ENCODE measurements at places on chromosomes 3 and 15.
A peak's percentile ranks its signal among the peaks of the same experiment; 100 is the strongest.

- DNase-seq, result no peak
These were observed 685.8 kb upstream of the CCDC54 start for GRCh38 chr3:106691476-106691875.

DNA sequence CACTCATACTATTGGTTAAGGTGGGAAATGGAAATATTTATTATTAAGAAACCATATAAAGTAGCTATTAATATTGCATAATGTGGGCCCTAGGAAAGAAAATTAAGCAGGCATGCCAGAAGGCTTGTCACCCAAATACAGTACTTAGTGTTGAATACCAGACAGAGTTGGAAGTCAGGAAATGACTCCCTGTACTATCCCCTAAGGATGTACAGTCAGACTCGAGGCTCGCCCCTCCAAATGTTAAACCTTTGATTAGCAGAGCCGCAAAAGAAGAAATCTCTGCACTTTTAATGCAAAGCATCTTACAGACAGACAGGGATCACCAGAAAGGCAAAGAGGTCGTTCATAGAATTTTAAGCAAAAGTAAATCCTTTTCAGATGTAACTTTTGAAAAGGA is 11.3 kb upstream of the RBSN start:
- no peak for DNase-seq

GRCh38 chr3:171165499-171165921 is 139.0 kb upstream of the SLC2A2 start:
- DNase-seq, result no peak

DNA sequence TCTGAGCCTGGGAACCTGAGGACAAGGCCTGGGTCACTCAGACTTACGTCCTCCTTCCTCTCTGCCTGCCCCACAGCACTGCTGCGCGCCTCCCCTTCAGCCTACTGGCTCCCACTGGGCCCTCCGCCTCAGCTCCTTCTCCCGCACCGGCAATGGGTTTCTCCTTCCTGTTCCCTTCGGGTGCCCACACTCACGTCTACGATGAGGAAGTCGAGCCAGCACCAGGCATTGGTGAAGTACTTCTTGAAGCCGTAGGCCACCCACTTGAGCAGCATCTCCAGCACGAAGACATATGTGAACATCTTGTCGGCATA is 70.0 kb downstream of the EXOG start:
- no peak for DNase-seq

DNA sequence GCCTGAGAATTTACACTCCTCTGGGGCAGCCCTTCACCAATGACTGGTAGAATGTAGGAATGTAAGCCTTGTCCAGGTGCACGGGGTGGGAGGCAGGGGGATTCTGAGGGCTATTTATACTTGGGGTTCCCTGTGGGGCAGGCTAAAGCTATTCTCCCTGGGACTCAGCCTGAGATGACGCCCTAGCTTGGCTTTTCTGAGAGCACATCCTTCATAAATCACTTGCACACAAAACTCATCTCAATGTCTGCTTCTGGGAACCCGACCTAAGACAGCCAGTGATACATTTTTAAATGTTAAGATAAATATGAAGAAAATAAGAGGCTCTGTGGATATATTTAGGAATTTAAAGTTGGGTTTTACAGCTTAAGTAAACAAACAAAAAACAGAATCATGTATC is 16.6 kb downstream of the TMEM158 start:
- no peak for DNase-seq

DNA sequence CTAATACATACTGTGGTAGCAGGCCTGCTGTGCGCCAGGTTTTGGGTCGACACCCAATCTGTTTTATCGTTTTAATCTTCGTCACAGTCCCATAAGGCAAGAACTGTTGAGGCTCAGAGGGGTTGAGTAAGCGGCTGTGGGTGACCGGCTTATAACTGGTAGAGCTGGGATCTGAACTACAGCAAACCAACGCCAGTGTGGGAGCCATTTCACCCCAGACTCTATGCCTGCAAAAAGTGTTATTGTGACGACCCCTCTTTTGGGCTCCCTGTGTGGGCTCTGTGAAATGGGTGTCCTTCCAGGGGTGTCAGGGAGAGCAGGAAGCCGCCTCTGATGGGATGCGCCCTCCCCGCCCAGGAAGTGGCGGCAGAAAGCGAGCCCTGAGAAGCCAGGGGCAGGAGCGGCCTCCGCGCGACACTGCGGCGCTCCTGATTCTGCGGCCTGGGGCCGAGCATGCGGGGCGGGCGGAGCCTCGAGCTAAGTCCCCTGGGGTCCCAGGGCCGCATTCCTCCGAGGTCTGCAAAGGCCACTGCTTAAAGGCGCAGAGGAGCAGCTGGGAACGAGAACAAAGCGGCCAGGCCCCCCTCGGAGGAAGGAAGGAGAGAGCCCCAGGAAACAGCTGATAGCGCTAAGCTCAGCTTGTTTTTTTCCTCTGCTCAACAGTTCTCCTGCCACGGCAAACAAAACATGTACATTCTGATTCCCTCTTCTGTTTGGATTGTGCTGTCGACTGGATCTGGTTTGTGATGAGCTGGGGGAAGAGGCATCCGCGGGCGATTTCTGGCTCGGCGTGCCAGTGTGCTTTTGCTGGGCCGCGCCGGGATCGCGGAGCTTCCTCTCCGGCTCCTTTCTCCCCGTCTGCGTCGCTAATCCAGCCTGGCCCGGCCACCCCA is 33.9 kb downstream of the GRK7 start:
- no peak for DNase-seq

- no peak for DNase-seq
These were observed 88.1 kb upstream of the THRB start for GRCh38 chr3:24582431-24583403.

- DNase-seq, result no peak
These were observed 2.0 kb upstream of the CAPN7 start for GRCh38 chr3:15204005-15204404.

GRCh38 chr15:45548753-45549520 is 26.4 kb upstream of the SLC30A4 start:
- no peak for DNase-seq

GRCh38 chr15:62509395-62509958 is 344.4 kb upstream of the C2CD4B start:
- DNase-seq, result no peak

DNA sequence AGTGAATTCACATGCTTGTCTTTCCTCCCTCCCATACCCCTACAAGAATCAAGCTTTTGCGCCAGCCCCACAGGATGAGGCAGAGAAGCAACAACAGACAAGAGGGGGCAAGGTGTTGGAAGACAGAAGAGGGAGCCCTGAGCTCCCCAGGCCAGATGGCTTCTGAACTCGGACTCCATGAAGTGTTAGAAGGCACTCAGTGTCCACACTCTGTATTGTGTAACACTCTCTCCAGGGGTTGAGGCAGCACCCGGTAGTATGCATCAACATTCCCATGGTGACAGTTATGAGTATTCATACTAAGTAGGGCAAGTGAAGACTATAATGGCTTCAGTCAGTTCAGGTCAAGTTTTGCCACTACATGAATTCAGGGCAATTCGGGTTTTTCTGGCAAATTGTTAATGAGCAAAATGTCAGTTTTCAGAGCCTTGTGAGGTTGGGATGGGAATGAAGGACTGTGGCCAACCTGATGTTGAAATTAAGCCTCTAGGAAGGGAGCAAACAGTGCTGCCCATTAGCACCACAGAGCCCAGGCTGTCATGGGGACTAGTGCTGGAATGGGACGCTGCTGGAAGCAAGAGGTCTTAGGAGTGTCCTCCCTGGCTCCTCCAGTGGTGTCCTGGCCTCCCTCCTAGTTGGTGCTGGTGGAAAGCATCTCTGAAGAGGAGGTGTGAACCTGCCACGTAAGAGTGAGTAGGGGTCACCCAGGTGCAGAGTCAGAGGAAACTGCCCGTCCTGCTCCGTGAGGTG is 79.4 kb downstream of the KLF15 start:
- no peak for DNase-seq

DNA sequence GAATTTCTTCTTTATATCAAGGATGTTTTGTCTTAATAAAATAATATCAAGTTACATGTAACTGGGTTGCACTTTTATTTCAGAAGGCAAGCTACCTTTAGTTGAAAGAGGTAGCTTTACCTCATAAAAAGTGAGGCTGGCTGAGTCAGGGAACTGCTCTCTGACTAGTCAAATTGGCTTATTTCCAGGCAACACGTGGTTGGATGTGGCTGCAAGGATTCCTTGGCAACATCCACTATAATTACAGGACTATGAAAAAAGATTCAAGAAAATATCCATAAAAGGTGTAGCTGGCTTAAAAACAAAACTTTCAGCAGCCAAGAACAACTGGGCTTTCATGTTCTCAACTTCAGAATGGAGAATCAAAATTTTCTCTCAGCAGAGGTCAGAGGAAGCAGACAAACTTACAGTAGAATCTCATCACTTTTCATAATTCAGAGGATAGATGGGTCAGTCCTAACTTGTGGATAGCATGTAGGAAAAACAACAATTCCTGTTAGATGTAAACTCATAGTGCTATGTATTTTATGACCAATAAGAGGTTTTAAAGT is 779.1 kb downstream of the MECOM start:
- DNase-seq, result peak; percentile 26

- no peak for DNase-seq
These were observed 1.7 kb downstream of the CLRN1 start for GRCh38 chr3:150970665-150971324.
